ENCODE measurements at places on chromosomes 3 and 15.
A peak's percentile ranks its signal among the peaks of the same experiment; 100 is the strongest.

DNA sequence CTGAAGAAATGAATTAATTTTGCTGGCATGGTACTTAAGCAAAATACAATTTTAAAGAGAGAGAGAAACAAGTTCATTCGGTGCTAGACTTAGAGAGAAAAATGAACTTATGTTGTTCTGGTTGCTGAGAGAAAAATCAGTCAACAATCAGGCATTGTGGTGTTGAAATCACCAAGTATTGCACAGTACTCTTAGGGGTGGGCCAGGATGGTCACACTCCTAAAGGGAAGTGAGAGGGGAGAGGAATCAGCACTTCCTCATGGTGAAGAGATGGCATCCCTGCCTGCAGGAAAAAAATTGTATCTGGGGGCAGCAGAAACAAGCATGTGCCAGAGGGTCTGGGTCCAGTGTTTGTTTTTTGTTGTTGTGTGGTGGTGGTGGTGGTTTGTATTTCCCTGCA lies 7.0 kb upstream of the DMXL2 start:
- no peak for DNase-seq

- DNase-seq: no peak
Measured at GRCh38 chr15:35885870-35886269, 339.9 kb upstream of the DPH6 start.

DNA sequence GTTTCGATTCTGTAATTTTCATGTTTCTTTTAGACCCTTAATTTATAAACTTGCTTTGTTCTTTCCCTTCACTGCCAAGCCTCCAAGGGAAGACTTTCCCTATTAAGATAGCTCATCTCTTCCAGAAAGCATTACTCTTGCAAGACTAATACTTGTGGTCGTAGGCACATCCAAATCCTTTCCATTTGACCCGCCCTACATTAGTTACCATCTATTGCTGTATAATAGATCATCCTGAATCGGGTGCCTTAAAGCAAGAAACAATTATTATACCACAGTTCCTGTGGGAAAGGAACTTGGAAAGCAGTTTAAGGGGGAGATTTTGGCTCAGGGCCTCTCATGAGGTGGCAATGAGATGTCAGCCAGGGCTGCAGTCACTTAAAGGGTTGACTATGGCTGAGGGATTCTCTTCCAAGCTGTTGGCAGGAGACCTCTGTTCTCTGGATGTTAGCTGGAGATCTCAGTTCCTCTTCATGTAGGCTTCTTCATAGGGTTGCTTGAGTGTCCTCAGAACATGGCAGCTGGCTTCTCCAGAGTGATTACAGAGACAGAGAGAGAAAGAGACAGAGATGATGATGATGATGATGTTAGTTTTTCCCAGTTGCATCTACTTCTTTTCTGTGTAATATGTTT lies 570.4 kb upstream of the TGFBR2 start:
- no peak for DNase-seq

- DNase-seq: no peak
Measured at GRCh38 chr3:172653004-172653572, 57.8 kb downstream of the NCEH1 start.

GRCh38 chr3:172057059-172057458 lies 17.7 kb downstream of the FNDC3B start:
- DNase-seq: no peak

GRCh38 chr15:28098360-28098765 lies 752 bp downstream of the OCA2 start:
- DNase-seq: no peak

GRCh38 chr3:31767920-31768319 lies 213.1 kb downstream of the OSBPL10 start:
- DNase-seq: no peak

DNA sequence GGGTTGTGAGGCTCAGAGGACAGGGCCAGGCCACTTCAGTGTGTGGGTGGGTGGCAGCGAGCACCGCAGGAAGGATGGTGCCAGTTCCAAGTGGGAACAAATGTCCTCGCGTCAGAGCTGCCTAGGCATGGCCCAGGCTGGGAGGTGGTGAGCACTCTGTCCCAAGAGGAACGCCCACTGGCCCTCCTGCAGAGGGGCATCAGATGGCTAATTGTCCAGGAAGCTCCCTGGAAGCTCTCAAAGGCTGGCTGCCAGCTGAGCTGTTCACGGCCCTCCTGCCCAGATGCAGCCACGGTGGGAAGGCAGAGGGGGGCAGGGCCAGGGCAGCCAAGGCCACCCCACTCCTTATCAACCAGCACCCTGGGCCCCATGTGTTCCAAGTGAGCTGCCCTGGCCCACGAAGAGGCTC lies 55.2 kb downstream of the IQSEC1 start:
- no peak for DNase-seq

- DNase-seq: peak; percentile 7
Measured at GRCh38 chr3:196694202-196694638, 17.8 kb downstream of the CEP19 start.

DNA sequence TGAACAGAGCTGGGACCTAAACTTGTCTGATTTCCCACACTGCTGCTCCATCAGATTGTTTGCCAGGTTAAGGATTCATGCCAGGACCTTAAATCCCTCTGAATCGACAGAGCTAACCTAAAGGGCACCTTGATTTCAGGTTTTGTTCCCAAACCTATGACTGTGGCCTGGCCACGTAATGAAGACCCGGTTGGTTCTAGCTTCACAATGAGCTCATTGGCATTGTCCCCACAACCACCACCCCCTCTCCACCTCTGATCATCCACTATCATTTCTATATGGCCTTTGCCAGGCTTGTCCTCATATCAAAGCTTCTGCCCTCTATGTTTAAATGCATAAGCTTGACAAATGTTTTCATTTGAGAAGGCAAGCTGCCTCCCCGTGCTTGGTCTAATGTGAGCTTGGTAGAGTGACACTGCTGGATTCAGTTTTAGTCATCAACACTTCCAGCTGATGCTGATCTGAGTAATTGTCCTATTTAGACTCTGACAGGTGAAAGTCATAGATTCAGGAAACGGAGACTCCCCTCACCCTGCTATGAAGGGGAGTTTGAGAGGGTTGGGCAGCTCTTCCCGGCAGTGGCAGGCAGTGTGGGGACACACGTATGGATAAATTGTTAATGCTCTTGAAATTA lies 407.1 kb upstream of the CFAP20DC start:
- no peak for DNase-seq

DNA sequence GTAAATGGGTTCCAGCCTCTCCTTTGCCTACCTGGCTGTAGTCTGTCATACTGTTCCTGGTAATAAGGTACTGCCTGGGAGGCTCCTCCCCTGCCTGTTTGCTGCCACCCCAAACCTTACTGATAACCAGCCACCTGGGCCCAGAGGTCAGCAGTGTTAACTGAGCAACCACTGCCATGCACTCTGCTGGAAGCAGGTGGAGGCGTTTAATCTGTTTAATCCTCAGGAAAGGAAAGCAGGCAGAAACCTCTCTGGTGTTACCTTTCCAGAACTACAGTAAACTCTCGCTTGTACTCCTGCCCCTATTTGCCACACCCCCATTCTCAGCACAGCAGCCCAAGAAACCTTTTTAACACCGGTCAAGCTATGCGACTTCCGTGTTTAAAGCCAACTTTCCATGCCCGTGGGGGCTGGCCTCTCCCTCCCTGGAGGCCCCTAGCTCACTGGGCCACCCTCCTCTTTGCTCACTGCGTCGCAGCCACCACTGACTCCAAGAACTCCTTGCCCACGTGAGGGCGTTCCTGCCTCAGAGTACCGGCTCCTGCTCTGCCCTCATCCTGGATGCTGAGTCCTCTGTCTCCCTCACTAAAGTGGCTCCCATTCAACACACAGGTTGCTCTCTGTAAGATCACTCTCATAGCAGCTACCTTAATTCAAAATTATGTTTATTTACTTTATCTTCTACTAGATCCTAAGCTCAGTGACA lies 8.3 kb downstream of the BDH1 start:
- no peak for DNase-seq

GRCh38 chr3:71395927-71396695 lies 187.4 kb downstream of the FOXP1 start:
- no peak for DNase-seq

GRCh38 chr3:184874709-184875644 lies 63.0 kb downstream of the VPS8 start:
- peak; percentile 73 for DNase-seq

GRCh38 chr3:39528844-39529243 lies 61.4 kb downstream of the MOBP start:
- no peak for DNase-seq

DNA sequence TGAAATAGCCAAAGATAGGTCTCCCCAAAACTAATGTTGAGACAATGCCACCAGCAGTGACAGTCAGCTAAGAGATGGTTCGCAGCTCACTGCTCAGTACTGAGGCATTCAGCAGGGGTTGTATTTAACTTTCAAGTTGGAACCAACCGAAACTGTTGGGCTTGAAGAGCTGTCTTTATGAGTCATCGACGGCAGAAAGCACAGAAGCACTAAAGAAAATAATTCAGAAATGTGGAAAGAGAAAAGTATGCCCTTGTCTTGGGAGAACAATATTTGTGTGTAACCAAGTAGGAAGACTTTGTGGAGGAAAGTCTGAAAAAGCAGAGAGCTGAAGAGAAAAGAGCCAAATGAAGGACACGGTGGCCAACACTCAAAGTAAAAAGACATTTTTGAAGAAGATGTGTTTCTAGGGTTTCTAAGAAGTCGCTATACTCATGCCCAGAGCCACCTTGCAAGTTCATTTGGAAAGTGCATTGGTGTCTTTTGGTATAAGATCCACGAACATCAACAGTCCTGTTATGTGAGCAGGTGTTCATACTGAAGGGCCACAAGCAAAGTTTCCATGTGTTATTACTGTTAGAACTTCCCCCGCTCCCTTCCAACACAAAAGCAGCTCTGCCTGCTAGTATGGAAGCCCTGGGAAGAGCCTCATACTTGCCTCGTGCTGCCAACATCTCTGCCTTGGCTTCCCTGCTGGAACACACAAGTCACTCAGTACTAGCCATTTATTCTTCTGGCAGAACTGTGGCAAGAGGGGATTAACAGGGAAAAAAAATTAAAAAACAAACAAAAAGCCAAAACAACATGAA lies 4.1 kb upstream of the RARB start:
- no peak for DNase-seq

GRCh38 chr15:70825841-70826240 lies 28.1 kb downstream of the LARP6 start:
- no peak for DNase-seq

- no peak for DNase-seq
Measured at GRCh38 chr3:100412912-100413590, 11.7 kb downstream of the LNP1 start.

DNA sequence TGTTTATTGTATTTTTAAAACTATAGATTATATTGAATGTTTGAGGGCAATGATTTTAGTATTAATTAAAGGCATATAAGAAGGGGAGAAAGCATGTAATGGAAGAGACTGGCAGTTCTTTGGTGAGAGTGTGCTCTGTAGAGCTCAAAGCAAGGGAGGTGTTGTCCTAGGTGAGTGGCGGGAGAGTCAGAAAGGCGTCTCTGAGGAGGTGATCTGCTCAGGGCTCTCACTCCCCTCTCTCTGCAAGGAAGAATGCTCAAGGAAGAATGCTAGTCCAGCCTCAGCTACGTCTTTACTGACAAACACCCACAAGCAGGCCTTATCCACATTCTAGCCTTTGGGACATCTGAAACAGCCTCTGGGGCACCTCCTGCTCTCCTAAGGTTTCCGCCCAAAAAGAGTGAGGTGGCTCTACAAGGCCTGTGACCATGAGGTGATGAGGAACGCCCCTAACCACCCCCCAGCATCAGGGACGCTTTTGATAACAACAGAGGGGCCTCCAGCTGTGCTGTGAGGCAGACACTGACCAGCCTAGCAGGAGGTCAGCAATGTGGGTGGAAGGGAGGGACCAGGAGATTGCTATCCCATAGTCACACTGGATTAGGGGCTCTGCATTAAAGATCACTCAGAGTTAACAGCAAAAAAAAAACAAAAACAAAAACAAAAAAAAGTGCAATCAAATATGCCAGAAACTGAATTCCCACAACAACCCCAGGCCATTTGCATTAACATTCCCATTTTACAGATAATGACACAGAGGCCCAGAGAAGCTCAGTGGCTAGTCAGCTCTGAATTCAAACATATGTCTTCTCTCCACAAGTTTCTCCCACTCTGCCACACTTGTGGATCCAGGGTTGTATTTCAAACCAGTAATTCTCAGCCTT lies 202.2 kb upstream of the CTNNB1 start:
- DNase-seq: no peak

- DNase-seq: no peak
Measured at GRCh38 chr3:143132246-143132980, 12.8 kb downstream of the CHST2 start.

DNA sequence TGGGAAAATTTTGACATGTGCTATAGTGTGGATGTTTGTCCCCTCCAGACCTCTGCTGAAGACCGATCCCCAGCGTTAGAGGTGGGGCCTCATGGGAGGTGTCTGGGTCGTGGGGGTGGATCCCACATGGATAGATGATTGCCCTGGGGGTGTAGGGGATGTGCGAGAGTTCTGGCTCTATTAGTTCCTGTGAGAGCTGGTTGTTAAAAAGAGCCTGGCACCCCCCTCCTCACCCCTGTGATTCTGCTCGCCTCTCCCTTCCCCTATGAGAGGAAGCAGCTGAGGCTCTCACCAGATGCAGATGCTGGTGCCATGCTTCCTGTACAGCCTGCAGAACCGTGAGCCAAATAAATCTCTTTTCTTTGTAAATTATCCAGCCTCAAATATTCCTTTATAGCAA lies 67.4 kb downstream of the ATP10A start:
- DNase-seq: no peak

- no peak for DNase-seq
Measured at GRCh38 chr15:88890495-88890894, 4.8 kb downstream of the HAPLN3 start.

DNA sequence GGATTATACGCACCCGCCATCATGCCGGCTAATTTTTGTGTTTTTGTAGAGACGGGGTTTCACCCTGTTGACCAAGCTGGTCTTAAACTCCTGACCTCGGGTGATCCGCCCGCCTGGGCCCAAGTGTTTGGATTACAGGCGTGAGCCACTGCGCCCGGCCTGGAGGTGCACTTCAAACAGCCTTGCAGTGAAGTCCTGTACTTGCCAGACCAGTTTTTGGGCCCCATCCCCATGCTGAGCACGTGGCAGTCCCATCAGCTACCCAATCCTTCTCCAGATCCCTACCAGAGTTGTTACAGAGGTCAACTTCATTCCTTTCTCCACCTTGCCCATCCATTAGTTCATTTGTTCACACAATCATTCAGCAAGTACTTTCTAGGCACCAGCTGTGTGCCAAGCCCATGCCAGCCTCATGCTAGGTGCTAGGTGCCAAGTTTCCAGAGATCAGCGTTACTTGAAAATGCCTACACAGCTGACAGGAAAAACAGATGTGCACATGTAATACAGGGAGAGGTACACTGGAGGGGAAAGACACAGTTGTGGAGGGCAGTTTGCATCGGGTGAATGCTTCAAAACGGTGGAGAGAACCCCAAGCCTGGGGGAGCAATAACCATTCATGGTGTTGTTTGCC lies 2.2 kb downstream of the DNAH1 start:
- no peak for DNase-seq

- DNase-seq: no peak
Measured at GRCh38 chr3:190699776-190700175, 162.7 kb downstream of the GMNC start.
